ENCODE measurements at places on chromosomes 11 and 22.
A peak's percentile ranks its signal among the peaks of the same experiment; 100 is the strongest.

DNA sequence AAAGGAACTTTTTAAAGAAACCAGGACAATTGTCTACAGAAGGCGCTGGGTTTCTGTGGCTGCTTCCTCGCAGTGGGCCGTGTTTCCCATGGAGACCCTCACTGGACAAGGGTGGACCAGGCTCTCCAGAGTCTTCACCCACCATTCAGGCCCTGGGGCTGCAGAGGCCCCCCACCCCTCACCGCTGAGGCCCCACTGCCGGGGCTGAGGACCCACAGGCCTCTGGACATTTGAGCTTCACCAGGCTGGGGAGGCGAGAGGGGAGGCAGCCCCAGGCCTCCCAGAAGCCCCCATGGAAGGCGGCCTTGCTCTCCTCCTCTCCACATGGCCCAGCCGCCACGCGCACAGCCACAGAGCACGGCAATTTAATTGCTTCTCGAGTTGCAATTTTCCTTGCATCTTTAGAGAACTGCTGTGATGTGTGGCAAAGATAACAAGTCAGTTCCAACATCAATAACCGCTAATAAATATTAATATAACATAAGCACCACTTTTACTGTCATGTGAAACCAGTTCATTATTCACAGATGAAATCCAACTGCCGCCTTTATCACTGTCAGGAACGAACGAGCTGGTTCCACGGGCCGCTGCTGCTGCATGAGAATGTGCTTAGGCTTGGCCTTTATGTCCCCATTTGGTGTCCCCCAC lies 81.0 kb downstream of the PHF21B start:
- DNase-seq: no peak

DNA sequence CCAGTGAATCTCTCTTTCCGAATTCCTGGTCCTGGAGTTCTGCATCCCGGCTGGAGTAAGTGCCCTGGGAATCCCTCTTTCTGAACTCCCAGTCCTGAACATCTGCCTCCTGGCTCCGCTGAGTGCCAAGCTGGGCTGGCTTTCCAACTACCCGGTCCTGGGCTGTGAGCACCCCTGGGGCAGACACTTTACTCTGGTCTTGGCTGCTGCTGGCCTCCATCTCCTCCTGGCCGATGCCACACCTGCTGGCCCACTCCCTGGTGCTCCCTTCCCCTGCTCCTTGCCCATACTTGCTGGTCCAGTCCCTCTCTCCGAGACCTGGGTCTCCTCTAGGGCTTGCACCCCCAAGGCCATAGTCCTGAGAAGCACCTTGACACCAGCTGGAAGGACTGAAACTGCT lies 14.7 kb downstream of the TNKS1BP1 start:
- no peak for DNase-seq

- no peak for DNase-seq
Measured at GRCh38 chr11:65947603-65948125, 2.4 kb downstream of the TSGA10IP start.

- DNase-seq: no peak
Measured at GRCh38 chr22:30021338-30021737, 58.9 kb upstream of the HORMAD2 start.

- peak; percentile 70 for DNase-seq
Measured at GRCh38 chr11:104467404-104467803, 303.5 kb upstream of the PDGFD start.

DNA sequence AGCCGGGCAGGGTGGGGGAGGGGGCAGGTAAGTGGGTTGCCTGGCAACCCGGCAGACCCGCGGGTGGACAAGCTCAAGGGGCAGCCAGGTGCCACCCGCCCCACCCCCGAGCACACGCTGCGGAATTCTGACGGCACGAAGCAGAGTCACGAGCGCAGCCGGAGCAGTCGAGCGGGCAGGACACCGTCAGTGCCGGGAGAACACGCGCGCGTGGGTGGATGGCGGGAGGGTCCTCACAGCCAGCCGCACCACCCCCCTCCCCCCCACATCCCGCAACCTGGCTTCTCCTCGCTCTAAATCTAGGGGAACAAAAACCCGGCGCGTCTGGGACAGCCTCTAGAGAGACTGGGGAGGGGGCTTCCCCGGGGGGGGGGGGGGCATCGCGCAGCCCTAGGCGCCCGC lies 133.1 kb upstream of the HSD17B12 start:
- DNase-seq: no peak

DNA sequence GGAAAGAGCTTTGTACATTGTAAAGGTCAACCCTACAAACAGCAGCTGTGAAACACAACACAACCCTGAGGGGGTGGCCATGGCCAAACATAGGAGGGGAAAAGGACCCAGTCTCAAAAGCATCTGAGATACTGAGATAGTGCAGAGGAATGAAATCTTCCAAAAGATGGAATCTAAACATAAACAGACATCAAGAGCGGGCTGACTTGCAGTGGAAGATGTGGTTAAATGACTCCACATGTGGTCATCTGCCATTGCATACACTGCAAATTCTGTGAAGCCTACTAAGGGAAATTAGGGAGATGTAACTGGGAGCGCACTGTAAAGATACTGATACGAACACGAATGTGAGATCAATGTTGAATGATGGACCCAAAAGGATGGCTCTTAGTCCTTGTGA lies 22.0 kb downstream of the BDNF start:
- no peak for DNase-seq

GRCh38 chr22:18022876-18023275 lies 1.5 kb downstream of the MICAL3 start:
- DNase-seq: no peak

DNA sequence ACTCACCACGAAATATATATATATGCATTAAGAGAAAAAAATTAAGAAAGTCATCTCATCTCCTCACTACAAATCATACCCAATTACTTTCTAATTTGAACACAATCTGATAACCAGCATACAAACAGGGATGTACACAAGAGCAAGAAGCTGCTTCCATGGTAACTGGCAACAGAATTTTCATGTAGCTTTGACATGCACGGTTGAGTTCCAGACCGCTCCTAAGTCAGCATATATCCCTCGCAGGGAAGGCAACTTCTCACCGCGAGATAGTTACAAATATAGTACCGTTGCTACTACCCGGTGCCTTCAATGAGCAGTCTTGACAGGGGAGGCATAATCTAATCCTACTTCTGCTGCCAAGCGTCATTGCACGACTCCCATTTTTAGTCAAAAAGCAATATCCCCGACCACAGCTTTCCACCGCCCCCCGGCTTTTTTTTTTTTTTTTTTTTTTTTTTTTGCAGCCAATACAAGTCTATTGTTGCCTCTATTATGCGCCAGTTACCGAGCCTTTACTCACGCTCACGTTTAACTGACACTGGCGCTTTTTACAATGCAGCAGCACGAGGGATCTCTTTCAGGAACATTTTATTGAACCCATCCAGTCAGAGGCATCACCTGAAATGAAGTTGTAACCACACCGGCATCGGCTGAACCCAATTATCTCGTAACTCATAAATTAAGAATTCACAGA lies 2.2 kb downstream of the CADM1 start:
- DNase-seq: no peak

DNA sequence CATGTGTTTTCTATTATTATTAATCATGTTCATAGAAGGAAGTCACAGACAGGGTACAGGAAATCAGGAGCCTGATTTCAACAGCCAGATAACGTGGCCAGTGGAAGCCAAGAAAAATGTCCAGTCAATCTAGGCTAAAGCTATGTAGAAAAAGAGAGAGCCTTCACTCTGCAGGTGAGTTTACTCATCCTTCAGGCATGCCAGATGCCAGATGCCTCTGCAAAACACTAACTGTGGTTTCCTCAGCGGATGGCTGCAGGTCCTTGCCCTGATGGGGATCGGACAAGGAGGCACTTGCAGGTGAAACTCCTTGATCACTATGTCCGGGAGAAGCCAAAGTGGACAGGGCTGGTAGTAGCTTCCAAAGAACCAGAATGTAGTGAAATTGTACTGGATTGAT lies 962.3 kb upstream of the RAG2 start:
- no peak for DNase-seq

- no peak for DNase-seq
Measured at GRCh38 chr22:45335021-45335818, 25.5 kb downstream of the FAM118A start.

- no peak for DNase-seq
Measured at GRCh38 chr11:36425561-36426081, 84.5 kb downstream of the TRAF6 start.

DNA sequence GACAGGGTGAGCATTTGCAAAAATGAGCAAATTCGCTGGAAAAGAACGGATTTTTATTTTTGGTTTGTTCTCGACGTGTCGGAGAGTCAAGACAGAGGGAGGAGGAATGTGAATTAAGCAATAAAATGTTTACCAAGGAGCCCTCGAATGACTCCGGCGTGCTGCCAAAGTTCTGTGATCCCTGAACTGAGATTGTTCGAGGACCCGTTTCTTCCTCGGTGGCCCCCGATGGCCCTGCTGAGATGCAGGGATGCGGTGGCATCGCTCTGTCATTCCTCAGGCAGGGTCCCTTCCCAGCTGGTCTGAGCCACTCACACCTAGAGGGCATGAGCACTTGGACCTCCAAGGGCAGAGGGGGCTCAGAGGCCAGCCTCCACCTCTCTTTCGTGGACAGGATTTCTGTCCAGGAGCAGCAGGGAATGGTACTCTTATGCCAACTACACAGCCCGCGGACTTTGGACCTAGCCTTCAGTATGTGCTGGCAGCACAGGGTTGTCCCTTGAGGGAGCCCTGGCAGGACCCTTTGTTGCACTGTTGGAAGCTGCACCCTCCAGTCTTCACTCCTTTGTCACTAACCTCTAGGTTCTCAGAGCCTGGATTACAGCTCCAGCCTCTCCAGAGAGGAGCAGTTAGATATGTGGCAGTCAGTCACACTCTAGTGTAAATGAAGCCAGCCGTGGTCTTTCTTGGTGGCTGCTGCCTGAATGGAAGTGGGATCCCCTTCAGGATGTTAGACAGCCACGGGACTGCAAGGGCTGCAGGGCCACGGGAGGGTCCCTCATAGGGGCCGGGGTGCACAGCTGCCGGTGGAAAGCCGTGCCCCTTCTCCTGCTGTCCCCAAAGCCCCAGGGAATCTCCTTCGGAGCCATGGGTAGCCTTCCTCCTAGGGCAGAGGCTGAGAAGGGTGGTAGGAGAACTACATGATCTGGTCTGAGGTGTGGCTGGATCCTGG lies 109.4 kb upstream of the ANO1 start:
- DNase-seq: no peak

- no peak for DNase-seq
Measured at GRCh38 chr11:78833237-78833636, 258.6 kb upstream of the NARS2 start.

- no peak for DNase-seq
Measured at GRCh38 chr11:27699926-27700350, 317 bp downstream of the BDNF start.

DNA sequence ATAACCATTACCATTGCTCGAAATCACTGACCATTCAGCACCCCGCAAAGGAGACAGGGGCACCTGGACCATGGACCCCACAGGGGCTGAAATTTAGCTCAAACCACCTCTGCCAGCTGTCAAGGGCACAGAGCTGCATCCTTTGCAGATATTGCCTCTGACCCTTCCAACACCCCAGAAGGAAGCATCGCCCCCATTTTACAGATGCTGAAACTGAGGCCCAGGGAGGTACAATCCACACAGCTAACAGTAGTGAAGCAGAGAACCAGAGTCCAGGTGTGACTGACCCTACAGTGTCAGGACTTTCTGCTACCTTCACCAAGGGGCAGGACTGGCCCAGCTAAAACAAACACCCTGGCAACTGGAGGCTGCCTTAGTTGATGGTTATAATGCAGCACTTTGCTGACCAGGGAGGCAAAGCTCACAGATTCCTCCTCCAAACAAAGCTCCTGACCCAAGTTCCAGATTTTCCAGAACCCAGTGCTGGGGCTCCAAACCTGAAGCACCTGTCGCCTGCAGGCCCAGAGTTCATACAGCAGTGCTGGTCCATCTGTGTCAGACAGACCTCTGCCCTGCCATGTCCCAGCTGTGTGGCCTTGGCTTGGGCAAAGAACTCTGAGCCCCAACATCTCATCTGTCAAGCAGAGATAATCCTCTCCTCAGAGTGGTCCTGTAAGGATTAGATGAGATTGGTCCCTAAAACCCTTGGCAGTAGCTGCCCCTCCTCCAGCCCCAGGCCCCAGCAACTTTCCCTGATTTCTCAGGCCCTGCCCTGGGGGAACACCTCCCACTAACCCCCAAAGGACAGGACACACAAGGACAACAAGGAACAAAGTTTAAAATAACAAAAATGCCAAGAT lies 15.2 kb upstream of the ARAP1 start:
- DNase-seq: no peak

DNA sequence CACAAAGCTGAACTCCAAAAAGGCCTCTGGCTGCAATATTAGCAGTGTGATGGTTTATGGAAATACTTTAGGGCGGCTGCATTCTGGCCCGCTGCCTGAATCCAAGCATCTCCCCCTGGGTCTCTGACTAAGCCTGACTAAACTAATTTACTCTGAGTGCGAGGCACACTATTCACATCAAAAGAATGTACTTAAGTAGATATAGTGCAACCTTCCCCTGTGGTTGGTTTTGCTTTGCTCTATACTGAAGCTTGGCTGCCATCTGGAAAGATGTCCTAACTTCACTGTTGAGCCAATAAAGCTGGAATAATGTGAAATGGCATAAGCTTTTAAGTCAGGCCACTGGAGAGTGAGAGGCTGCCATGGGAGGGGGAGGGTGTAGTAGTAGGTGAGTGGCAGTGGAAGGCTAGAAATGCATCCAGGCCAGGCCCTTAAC lies 321.6 kb downstream of the AASDHPPT start:
- DNase-seq: peak; percentile 100

DNA sequence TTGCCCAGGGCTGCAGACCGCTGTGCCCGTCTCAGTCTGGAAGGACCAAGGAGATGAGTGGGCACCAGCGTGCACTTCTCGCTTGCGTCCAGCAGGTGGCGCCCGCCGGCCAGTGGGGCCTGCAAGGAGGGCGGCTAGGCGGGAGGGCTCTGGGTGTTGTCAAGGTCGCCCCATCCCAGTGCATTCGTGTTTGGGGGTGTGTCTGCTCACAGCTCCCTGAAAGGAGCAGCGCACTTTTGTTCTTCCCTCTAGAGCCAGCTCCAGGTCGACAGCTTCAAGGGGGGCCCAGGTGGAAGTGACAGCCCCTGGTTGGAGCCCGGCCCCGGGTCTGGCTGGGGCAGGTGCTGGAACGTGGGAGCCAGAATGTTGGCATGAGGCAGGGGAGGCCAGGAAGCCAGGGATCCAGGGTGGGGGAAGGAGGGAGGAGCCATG lies 23.4 kb upstream of the MPPED1 start:
- peak; percentile 62 for DNase-seq

DNA sequence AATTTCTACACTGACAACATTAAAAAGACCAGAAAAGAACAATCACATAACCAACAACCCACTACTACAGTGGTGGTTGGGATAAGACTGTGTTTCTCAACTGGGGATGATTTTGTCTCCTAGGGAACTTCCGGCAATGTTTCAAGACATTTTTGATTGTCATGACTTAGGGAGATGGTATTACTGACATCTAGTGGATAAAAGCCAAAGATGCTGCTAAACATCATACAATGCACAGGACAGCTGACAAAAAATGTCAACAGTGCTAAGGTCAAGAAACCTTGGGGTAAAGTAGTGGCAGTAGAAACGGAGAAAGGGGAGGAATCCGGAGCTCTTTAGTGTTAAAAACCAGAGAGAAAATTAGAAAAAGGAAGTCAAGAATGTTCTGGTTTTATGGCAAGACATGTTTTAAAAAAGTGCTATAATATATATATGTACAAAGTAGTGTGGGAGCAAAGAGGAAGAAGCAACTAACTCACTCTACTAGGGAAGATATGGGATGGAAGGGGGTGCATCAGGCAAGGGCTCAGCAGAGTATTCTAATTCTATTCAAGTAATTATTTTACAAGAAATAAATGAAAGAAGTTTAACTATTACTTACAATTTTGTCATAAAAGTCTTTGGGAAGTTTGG lies 37.2 kb downstream of the CKAP5 start:
- no peak for DNase-seq

GRCh38 chr11:60455531-60456042 lies at the start of gene MS4A1:
MS4A1 (plus strand) TSS chr11:60455847; CDS start chr11:60462375, 6,528 bp downstream.
- DNase-seq: no peak

GRCh38 chr11:2779499-2779980 lies 79.7 kb upstream of the KCNQ1OT1 start:
- no peak for DNase-seq

Measured in fibroblast of the aortic adventitia (primary cell).